Upper lobe of left lung (tissue), 6 donors: ENCODE measurements at places on chromosomes 7 and 10.

DNA sequence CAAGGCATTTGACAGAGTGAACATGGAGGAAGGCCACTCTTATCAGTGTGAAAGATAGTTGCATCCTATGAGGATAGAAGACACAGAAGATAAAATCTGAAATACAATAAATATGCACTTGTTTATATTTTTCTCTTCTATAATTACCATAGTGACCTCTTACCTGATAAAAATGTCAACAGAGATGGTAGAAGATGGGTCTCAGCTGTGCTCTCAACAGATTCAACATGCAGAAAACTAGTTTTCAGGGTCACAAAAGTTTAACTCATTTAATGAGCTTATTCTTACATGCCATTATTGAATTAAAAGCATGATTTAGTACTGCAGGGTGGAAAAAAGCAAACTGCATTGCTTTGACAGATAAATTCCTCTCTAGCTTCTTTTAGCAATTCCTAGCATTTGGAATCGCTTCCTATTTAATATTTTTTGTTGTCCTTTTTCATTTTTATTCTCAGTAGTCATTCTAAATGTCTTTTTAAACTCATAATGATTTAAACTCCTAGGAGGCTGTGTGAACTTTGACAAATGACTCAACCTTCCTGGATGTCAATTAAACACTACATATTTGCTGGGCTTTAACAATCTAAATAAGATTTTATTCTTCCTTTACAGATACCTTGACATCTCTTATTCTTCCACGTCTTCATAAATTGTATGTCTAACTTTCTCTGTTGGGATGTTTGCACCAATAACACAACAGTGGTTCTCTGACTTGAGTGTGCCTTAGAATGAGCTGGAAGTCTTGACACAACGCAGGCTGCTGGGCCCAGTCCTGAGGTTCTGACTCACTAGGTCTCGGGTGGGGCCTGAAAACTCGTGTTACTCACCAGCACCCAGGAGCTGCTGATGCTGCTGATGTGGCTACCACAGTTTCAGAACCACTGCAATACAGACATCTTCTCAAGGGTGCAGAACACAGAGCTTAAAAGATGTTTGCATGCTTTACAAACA is 565.5 kb upstream of the IGFBP3 start:
- no peak for DNase-seq

DNA sequence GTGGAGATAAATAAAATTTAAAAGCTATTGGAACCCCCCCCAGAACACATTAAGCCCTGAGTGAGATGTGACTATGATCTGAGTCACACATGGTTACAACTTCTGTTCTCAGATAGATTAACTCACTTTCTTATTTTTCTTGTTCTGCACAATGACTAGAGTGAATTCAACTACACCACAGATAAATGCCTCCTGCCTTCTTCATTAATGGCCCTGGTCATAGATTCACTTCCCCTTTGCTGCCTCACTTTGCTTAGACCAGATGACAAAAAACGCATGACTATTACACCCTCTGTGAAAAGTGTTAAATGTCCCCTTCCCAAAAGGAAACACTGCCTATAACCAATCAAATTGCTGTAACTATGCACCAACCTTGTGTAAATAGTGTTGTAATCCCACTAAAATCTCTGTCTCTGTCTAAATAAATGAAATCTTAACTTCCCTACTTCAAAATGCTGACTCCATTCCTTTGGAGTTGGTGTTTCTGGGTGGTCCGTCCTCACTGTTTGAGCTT is 49.4 kb downstream of the AKR1D1 start:
- no peak for DNase-seq

DNA sequence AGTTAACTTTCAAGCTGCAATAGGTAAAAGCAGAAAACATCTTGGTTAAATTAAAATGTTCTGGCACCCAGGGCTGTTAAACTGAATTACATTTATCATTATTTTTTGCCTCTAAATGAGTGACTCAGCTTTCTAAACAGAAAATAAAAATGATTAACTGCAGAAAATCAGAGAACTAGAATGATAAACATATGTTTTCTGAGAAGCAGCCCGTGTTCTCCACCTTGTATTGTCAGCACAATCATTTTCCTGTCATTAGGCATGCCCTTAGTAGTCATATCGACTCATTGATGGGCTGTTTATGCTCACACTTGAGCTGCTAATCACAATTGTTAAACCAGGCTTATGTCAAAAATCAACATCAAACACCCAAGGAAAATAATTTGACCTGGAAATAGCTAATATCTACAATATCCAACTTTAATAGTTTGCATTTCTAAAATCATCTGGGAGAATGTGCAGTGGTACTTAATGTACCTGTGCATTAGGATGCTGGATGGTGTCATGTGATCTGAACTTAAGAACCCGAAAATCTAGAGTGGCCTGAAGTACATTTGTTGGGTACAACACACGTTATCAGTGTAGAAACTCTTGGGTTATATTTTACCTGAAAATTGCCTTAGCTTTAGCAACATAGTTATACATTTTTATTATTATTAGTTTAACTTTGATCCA is 2.3 kb downstream of the MDFIC start:
- no peak for DNase-seq

DNA sequence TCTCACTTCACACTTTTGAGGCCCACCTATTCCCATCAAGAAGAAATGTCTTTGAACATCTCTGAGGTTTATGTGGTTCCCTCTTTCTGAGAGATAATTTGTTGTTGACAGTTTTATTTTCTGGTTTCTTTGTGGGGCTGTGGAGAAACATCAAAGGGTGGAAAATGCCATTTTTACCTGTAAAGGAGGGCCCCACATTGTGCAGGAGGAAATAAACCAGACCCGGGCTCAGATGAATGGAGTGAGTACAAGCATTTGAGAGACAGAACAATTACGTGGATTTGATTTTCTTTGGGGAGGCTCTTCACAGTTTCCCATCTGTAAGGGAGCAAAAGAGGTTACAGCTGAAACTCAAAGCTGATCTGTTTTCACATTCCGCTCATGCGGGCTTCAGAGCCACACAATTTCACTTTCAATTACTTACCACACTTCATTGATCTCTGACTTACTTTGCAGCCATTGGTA is 29.8 kb downstream of the ITPRIP start:
- DNase-seq: no peak

GRCh38 chr10:129440247-129440646 is 26.8 kb upstream of the MGMT start:
- DNase-seq: no peak

DNA sequence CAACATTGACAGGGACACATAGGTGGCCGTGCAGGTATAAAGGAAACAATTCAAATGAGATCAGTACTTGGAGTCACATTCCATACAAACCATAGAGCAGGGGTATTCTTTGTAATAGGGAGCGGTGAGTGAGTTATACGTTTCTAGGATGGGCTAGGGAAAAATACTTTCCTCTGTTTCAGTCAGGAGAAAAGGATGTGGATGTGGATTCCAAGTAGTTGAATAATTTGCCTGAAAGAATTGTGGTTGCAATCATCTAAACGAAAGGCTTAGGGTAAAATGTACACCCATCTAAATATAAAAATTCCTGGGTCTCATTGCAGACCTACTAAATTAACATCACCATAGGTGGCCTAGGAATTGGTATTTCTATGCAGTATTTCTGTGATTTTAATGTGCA is 270.7 kb upstream of the IGFBP3 start:
- no peak for DNase-seq

DNA sequence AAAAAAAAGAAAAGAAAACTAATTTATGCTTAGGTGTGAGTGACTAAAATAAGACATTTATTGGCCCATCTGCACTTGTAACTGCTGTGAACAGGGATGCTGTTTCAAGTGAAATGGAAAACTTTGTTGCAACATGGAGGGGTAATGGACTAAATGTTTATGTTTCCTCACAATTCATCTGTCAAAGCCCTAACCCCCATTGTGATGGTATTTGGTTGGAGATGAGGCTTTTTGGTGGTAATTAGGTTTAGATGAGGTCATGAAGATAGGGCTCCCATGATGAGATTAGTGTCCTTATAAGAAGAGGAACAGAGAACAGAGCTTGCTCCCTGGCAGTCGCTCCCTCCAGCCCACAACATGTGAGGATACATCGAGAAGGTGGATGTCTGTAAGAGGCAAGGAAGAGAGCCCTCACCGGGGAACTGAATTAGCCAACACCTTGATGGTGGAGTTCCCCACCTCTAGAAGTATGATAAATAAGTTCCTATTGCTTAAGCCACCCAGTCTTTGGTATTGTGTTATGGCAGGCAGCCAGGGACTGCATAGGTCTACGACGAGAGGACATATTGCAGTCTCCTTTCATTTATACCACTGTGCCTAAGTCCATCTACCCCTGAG is 28.6 kb upstream of the VCL start:
- DNase-seq: no peak

DNA sequence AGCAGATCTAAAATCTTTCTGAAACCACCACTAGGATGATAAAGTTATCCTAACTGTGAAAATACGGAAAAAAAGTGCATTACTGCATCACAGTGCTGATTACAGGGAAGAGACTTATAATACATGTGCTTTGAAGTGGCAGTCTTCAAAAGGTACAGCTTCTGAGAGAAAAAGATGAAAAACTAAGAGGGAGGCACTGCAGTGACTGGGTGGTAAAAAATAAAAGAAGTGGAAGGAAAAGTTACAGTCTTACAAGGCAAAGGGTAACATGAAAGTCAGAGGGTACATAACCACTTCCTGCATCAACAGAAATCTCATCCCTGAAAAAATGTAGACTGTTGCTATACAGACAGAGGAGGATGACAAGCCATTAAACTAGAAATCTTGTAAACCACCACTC is 465.3 kb downstream of the ACTR3B start:
- no peak for DNase-seq

DNA sequence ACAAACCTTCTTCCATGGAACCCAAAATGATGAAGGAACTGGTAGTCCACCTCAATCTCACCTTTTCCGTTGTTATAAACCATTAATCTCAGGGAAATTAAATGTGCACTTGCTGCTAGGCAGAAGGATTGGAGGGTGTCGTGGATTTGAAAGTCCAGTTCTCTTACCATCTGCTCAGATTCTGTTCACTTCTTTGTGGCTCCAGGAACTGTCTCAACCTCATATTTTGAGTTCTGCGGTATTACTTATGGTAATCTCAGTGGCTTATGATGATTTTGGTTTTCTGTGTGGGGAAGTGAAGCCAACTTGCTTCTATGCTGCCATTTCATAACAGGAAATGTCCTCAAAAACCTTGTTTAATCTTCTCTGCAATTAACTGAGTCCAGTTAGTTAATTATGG is 136.4 kb downstream of the CDC14C start:
- DNase-seq: no peak

- no peak for DNase-seq
Observed at GRCh38 chr10:70634011-70634410, 31.5 kb upstream of the PRF1 start.

- DNase-seq: no peak
Observed at GRCh38 chr10:110258542-110258941, 46.2 kb downstream of the SMNDC1 start.
